ENCODE measurements at places on chromosomes 4 and X. TPM values are rescaled to one million over a fixed set of nuclear protein-coding genes. Genes with fewer than 3 reads are reported as not detected.

Gene CRMP1
- total RNA-seq = 0.62 TPM

Gene RHOXF1
- total RNA-seq = not detected

Gene RENBP
- total RNA-seq = 2.0 TPM

Gene DACH2
- total RNA-seq = not detected

Gene GUCY1B1
- 4.4 TPM for total RNA-seq

Measured in uterine smooth muscle cell (primary cell).